ENCODE measurements at places on chromosomes 2 and 18. TPM values are rescaled to one million over a fixed set of nuclear protein-coding genes. Genes with fewer than 3 reads are reported as not detected.
A peak's percentile ranks its signal among the peaks of the same experiment; 100 is the strongest.

STAT4 gene
- total RNA-seq = not detected

DNA sequence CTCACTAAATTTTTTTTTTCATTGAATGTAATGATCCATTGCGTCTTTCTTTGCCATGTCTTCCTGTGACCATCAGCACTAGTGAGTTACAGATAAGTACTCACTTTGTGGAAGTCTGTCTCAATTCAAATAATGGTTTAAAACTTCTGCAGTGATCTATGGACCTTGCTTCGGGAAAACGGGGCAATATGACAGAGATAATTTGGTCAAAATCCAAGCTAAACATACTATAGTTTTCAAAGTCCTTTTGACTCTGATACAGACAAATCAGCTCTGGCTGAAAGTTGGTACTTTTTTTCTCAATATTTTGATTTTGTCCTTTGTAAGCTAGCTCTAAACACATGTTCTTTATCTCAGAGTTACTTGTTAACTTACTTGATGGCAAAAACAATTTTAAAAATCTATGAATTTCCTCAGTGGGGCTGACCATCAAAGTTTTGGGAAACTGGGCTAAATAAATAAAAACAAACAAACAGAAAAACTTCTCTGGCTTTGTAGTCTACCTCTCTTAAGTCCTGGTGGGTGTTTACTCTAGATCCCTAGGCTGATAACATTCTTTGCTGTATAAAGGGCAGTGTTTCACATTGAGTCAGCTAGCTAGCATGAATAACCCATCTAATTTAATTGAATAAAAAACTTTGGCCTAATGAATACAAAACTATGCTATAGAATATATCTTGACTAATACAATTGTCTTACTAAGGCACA, 327.6 kb downstream of the RDH14 start:
- DNase-seq = peak; percentile 35

GRCh38 chr2:22487036-22487435, 897.9 kb upstream of the KLHL29 start:
- DNase-seq = no peak

ELOA2 gene
- not detected for total RNA-seq

PLGLB2 gene
- total RNA-seq = not detected

DNA sequence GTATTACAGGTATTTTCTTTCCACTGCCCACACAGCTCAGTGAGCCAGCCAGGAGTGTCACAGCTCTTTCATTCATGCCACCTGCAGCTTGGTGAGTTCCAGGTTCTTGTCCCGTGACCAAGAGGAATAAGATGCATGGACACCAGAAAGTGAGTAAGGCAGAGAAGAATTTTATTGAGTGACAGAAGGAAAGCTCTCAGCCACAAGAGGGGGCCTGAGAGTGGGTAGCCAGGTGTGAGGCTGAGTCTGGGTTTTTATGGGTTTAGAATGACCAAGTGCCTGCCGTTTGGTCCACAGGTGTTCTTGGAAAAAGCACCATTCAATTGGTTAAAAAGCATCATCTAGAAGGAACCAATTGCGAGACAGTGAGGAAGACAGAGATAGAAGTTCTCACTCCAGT, 1097.1 kb upstream of the SLC39A10 start:
- no peak for DNase-seq

- DNase-seq = no peak
Measured at GRCh38 chr2:217599906-217600305, 402.9 kb downstream of the TNS1 start.

DNA sequence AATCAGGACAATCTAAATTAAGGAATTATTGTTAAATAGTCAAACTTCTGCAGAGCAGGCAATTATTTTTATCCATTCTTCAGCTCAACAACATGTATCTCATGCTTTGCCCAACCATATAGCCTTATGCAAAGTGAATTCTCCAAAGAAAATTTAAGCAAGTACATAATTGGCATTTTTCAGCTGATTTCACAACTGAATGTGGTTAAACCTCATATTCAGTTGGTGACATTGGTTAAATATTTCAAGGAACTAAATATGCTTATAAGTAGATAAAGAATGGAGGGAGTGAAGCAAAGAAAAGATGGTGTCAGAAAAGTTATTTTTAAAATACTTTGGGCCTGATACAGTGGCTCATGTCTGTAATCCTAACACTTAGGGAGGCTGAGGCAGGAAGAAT, 816.2 kb downstream of the NRXN1 start:
- DNase-seq = no peak

DNA sequence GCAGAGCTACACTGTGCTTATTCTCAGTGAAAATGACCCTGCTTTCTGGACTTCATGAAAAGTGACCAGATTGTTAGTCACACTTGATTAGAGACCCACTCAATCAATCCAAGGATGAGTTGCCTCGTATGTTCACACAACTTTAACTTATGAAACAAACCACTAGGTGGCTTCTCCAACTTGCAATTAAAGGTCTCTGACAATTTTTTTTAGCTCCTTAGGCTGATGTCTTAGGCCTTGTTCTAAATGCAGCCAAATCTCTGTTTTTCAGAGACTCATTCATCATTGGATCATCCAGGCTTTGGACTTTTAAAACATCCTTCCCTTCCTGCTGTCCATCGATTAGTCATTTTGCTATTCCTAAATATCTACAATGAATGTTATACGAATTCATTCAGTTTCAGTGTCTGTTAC, 63.4 kb downstream of the MREG start:
- peak; percentile 55 for DNase-seq

HRH4 gene
- total RNA-seq = not detected

- DNase-seq = no peak
Measured at GRCh38 chr2:62147610-62148301, 48.2 kb upstream of the B3GNT2 start.

DNA sequence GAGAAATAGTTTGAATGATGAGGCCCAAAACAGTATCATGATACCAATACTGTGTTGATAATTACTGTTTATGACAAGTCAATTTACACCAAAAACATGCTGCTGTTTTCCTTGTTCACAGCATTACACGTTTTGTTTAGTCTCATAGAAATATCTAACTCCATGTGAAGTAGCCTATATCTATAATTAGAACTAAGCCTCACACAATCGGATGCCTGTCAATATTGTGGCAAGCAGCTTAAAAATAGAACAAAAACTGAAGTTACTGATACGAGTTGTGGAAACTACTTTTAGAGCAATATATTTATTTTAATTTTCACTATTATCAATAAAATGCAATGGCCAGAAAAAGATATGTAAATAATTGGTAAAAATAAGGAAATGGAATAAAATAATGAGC, 470.8 kb downstream of the ZEB2 start:
- no peak for DNase-seq
